ENCODE measurements at places on chromosomes 13 and 19.

DNA sequence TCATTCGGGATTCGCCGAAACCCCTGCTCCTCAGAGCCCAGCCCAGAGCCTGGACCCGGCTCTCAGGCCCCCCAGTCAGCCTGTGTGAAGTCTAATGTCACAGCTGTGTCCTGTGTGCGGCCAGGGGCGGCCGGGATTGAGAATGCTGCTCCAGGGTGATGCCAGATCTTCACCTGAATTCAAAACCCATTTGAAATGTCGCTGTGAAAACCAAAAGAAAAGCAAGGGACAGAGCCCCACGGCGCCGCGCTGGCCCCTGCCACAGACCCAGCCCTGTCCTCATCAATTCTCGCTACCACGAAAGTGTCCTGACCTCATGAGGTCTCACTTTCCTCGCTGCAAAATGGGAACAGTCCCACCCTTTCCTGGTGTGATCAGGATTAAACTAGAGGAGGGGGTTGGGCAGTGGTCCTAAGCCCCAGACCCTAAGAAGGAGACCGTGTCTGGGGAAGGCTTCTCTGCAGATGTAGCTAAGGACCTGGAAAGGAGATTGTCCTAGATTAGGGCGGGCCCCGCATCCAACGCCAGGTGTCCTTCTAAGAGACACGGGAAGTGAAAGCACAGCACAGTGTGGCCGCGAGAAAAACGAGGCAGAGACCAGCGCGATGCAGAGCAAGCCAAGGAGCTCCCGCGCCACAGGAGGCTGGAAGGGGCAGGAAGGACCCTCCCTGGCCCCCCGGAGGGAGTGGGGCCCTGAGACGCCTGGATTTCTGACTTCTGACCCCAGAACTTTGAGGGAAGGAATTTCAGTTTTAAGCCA, 34.0 kb upstream of the SPACA7 start:
- DNase-seq: no peak

DNA sequence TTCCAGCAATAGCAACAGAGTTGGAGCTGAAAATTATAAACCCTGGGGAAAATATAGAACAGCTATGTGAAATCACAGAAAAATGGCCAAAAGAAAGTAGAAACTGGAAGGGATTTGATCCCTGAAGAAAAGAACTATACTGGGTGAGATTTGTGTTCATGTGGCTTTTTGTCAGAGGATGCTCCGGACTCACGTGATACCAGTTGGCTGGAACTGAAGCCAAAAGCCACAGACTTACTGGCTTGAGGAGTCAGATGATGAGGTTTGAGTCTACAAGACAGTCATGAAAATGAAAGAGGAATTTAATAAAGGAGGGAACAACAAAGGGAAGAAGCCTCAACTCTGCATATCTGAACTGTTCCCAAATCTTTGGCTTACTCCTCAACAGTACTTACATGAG, 427.1 kb downstream of the GPC5 start:
- no peak for DNase-seq

- DNase-seq: no peak
Measured at GRCh38 chr13:103188713-103189326, 122.6 kb upstream of the SLC10A2 start.

DNA sequence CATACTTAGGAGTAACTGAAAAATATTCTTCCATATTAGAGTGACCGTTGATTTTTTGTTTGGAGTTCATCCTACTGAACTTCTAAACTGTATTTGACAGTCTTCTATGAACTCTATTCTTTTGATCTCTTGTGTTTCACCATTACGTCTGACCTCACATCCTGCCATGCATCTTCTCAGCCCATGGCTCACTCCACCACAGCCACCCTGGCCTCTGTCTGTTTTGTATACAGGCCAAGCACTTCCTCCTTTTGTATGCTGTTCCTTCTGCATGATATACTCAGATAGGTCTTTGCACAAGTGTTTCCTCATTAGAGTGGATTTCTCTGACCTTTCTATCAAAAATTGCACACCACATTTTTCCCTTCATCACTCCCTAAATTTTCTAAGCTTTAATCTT, 119.9 kb downstream of the MAB21L1 start:
- DNase-seq: no peak

- no peak for DNase-seq
Measured at GRCh38 chr13:22047082-22047784, 376.4 kb downstream of the FGF9 start.

- no peak for DNase-seq
Measured at GRCh38 chr19:48959341-48960239, 4.9 kb downstream of the BAX start.

GRCh38 chr19:16702123-16702522, 17.5 kb upstream of the NWD1 start:
- no peak for DNase-seq

DNA sequence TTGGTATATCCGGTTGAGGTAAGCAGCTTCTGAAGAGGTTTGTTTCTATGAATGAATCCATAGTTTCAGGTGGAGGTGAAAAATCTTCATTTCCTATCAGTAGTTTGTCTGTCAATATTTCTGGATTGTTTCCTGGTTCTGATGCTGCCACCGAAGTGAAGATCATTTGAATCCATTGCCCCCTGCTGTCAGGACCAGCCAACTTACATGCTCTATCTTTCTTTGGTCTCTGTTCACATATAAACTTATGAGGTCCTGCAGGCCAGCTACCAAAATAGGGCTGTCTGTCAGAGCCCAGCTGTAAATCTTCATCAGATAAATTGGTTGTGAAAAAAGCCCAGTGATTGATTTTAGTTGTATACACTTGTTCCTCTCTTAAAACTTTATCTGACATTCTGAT, 15.2 kb upstream of the N4BP2L1 start:
- DNase-seq: peak; percentile 18

DNA sequence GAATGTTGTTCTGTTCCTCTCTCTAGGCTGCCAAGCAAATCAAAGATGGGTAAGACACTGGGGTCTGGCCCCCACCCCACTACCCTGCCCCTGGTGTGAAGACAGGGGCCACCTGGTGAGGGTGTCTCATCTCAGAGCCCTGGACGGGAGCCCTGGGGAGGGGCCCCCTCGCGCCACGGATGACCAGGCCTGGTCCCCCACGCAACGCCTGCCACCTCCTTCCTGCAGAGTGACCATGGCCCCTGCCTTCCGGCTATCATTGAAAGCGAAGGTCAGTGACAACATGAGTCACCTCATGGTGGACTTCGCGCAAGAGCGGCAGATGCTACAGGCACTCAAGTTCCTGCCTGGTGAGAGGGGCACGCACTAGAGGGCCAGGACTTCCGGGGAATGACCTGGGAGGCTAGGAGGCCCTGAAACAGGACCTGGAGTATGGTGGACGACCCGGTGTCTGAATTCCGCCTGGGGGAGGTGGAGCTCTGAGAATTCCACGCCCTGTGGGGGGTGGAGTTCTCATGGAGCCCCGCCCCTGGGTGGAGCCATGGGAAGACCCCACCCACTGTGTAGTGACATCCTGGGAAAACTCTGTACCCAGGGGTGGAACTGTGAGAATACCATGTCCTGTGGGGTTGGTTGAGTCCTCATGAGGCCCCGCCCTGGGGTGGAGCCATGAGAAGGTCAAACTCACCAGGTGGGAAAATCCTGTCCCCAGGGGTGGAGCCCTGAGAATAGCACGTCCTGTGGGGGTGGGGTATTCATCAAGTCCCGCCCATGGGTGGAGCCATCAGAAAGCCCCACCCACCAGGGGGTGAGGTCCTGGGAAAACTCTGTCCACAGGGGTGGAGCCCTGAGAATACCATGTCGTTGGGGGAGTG, 6.1 kb downstream of the FSD1 start:
- no peak for DNase-seq

- DNase-seq: no peak
Measured at GRCh38 chr13:110448677-110449076, 112.8 kb downstream of the RAB20 start.

- DNase-seq: no peak
Measured at GRCh38 chr13:112562786-112563383, 25.1 kb downstream of the TUBGCP3 start.

- DNase-seq: no peak
Measured at GRCh38 chr13:40624986-40625385, 41.5 kb downstream of the FOXO1 start.

- DNase-seq: no peak
Measured at GRCh38 chr13:111929036-111929616, 137.8 kb upstream of the SOX1 start.

DNA sequence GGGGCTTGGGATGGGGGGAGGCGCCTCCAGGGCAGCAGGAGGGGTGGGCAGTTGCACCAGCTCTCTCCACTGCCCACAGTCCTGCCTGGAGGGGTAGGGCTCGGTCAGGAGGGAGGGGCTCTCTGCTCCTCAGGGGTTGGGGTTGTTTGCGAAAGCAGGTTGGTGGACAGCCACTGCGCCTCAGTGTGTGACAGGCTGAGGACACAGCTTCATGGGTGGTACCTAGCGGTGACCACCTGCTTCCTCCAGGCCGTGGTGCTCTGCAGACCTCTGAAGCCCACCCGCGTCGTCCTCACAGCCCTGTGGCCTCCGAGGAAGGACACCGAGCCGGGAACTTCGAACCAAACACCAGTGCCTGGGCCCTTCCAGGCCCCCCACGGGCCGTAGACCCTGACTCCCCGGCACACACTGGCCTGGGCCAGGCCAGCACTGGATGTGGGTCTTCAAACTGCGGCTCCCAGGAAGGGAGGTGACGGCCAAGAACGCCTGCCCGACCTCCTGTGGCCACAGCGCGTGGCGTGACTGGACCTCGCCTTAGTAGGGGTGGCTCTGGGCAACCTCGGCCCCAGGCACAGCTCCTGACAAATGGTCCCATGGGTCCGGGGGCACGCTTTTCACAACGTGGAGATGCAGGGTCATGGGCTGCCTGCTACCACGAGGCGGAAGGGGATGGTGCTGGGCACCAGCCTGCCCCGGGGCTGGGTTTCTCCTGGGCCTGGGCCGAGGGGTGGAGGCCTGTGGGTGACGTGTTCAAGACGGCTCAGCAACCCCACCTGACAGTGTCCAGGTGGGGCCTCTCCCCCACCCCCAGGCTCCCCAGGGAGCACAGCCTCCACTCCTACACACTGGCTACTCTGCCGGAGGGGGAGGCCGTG, 173.2 kb downstream of the KDM4B start:
- DNase-seq: no peak

GRCh38 chr13:95255072-95255732, 46.0 kb downstream of the ABCC4 start:
- DNase-seq: no peak

DNA sequence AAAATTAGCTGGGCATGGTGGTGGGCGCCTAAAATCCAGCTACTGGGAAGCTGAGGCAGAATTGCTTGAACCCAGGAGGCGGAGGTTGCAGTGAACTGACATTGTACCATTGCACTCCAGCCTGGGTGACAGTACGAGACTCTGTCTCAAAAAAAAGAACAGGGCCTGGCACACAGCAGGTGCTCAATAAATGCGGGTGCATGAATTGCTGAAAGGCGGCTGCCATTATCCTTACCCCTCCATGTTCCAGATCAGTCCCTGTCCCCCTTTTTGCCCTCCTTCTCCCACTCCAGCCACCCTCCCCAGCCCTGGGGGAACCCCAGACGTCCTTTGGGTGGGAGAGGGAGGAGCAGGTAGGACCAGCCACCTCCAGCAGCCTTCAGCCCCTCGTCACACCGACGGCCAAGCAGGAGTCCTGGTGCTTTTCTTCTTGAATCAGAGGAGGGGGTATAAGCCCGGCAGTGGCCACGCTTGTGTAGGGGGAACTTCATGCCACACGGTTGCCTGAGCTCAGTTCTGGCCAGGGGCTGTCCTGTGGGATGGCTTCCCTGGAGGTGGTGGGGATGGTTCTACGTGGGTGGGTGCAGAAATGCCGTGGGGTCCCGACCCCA, 20.4 kb upstream of the NFIC start:
- DNase-seq: no peak

GRCh38 chr13:45603338-45603737, 12.2 kb downstream of the ERICH6B start:
- DNase-seq: no peak

Measured in effector memory CD8-positive, alpha-beta T cell (primary cell).